Activated CD4-positive, alpha-beta T cell treated with anti-CD3 and anti-CD28 coated beads for 24 hours (primary cell): ENCODE measurements at places on chromosomes 11 and 22.

DNA sequence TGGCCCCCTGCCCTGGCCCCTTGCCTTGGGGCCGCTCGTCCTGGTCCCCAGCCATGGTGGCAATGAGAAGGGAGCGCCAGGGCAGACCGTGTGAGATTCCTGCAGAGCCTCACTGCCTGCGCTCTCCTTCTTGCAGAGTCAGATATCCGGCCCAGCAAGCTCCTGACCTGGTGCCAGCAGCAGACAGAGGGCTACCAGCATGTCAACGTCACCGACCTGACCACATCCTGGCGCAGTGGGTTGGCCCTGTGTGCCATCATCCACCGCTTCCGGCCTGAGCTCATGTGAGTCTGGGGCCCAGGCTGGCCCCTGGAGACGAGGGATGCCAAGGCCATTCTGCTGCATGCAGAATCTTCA, 114.1 kb downstream of the MICAL2 start:
- DNase-seq: peak; percentile 79

DNA sequence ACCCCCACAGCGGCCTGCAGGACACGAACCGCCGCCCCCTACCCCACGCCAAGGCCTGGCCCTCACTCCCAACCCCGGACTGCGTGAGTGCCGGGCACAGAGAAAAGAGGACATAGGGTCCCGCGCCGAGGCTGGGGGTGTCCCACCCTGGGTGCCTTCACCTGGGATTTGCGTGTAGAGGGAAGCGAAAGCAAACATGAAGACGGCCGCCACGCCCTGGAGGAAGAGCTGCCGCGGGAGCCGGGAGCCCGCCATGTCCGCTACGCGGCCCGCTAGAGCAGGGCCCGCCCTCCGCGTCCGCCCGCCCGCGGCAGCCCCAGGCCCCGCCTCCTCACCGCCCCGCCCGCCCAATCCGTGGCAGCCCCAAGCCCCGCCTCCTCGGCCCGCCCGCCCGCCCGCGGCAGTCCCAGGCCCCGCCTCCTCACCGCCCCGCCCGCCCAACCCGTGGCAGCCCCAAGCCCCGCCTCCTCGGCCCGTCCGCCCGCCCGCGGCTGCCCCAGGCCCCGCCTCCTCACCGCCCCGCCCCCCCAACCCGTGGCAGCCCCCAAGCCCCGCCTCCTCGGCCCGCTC, at the start of gene LMF2:
Gene LMF2, minus strand, starts transcription at position 282 of the 570 bp plus-strand sequence. Its CDS starts 27 bp downstream, at position 255.
- DNase-seq: peak; percentile 93

GRCh38 chr11:65382804-65383368, 440 bp upstream of the SLC25A45 start:
- no peak for DNase-seq

DNA sequence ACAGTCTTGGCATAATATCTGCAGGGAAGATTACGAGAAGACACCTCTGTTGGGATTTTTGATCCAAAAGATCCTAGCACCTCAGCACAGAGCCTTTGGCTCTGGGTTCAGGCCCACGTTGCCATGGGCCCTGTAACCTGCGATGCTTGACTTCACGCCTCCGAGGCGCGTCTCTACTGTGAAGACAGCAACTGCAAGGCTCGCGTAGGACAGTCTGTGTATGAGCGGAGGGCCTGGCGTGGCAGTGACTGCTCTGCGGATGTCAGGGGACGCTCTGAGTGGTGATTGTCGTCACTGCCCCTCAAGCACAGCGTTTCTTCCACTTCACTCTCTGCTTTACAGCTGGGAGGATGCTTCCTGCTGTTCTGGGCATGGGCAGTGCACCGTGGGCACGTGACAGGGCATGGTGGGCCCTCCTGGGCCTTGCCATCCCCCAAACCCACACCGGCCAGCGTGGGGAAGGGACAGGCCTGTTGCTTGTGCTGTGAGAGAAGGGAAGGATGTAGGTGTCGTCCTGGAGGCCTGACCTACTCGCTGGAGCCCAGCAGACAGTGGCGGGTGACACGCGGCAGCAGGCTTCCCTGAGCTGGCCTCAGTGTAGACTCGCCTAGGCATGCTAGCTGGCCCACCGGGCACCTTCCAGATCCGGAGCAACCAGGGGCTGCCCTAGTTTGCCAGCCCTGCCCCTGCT, 26.5 kb downstream of the GLB1L2 start:
- no peak for DNase-seq

- no peak for DNase-seq
Measured at GRCh38 chr11:104078245-104078644, 41.8 kb downstream of the DDI1 start.

GRCh38 chr11:76074148-76075095, 131.9 kb downstream of the WNT11 start:
- no peak for DNase-seq

DNA sequence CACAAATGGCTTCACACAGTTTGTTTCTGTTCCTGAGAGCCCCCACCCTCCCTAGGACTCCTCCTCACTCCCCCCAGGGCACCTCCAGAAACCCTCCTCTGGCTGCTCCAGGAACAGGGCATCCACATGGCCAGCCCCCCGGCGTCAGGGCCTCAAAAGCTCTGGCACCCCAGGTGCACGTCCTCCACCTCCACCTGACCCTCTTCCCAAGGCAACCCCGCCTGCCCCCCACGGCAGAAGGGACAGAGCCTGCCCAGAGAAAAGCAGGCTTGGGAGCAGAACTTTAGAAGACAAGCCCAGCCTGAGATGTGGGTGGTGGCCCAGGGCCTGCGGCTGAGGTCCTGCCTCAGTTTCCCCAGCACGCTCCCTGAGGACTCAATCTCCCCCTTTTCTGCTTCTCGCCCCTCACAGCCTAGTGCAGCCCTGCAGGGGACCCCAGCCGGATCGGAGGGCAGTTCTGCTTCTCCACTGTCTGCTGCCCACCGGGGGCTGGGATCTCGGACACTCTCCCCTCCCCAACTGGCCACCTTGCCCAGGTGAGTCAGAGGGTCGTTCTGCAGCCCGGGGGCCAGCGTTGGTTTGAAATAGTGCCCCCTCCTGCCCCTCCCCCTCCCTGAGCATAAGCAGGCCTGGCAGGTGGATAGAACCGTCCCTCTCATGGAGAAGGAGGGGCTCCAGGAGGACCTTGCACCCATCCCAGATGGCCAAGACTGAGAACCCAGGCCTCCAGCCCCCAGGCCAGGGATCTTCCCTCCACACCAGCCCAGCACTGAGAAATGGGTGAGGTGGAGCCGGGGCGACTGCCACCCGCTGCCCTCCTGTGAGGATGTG, 2.4 kb upstream of the TRABD start:
- DNase-seq: no peak
